Osteocyte (in vitro differentiated cells): ENCODE measurements at places on chromosomes 13 and 19. TPM values are rescaled to one million over a fixed set of nuclear protein-coding genes. Genes with fewer than 3 reads are reported as not detected.

Gene ZNF507
- 22.4 and 23.8 TPM in 2 replicates for total RNA-seq

Gene SPART
- 87.1 and 102 TPM in 2 replicates for total RNA-seq

Gene ZNF470
- 3.4 and 4.4 TPM in 2 replicates for total RNA-seq

Gene LINGO3
- total RNA-seq = 0.37 and 0.54 TPM in 2 replicates

Gene KATNAL1
- 29.3 and 30.0 TPM in 2 replicates for total RNA-seq

DNA sequence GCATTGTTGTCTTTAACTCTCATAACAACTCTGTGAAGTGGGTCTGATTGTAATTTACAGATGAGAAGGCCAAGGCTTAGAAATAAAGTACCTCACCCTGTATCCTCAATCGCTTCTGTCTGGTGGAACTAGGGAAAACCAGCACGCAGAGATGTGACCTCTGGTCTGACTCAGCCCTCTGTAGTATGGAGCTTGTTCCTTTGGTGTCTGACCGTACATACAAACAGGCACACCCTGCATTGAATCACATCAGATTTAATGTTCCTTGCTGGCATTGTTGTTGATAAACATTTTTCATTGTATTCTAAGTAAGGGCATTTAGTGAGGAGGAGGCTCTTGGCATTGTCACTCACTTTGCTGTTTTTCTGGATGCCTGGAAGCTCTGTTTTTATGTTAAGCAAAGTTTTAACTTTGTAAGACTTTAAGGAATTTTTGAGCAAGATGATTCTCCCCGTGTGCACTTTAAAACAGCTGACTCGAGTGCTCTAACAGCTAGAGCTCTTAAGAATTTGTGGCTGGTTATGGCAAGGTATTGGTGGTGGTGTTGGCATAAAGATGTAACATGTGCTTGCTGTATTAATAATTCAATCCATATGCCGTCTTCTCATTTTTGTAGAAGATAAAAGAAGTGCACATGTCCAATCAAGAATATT lies 89.0 kb upstream of the SPATA13 start:
- peaks cover 2% of the 10 kb centered on the region for H3K4me1 ChIP-seq
- no peaks in the 10 kb centered on the region for H3K36me3 ChIP-seq
- peaks cover 7% of the 10 kb centered on the region for H3K27me3 ChIP-seq
- no peak for DNase-seq
- no peak overlapping the region for H3K27ac ChIP-seq
- no peak overlapping the region for H3K4me3 ChIP-seq

DNA sequence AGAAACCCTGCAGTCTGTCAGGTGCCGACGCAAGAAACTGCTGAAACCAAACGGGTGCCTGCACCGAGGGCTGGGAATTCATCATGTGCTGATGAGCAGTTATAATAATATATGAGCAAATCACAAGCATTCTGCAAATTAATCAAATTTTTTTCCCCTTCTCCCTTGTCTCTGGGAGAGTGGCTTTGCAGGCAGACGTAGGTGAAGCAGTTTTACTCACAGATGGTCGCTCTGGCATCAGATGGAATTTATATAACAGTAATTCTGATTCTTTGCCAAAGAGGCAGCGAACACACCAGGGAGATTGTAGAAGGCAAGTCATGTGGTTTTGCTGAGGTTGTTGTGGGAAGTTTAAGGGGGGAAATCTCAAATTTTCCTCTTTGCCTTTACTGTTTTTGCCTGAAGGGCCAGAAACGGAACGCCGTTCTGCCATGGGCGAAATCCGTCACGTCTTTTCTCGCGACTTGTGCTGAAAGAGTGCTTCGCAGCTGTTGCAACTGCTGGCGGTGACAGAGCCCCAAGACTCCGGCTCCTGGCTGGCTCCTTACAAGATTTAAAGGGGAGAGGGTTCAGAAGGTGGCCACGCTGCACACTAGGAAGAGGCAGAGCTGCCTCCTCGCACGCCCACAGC lies 320.1 kb downstream of the ZNF536 start:
- H3K27me3 ChIP-seq = peaks cover 34% of the 10 kb centered on the region
- no peaks in the 10 kb centered on the region for H3K36me3 ChIP-seq
- no peak overlapping the region for H3K27ac ChIP-seq

- H3K27me3 ChIP-seq = no peaks in the 10 kb centered on the region
- H3K36me3 ChIP-seq = no peaks in the 10 kb centered on the region
- DNase-seq = peak; percentile 84
- no peak overlapping the region for H3K4me3 ChIP-seq
- no peak overlapping the region for H3K27ac ChIP-seq
Observed at GRCh38 chr19:14954071-14954655, 12.9 kb downstream of the OR7C2 start.

- H3K27me3 ChIP-seq = no peaks in the 10 kb centered on the region
- H3K4me1 ChIP-seq = peaks cover 12% of the 10 kb centered on the region
- DNase-seq = no peak
- peaks cover 69% of the 10 kb centered on the region for H3K36me3 ChIP-seq
Observed at GRCh38 chr19:56543776-56544175, 5.0 kb downstream of the ZFP28 start.

GRCh38 chr13:76440568-76440967 lies 445.6 kb downstream of the KCTD12 start:
- no peak for DNase-seq
- H3K4me1 ChIP-seq = no peaks in the 10 kb centered on the region
- no peak overlapping the region for H3K4me3 ChIP-seq
- H3K27me3 ChIP-seq = peaks cover 6% of the 10 kb centered on the region

DNA sequence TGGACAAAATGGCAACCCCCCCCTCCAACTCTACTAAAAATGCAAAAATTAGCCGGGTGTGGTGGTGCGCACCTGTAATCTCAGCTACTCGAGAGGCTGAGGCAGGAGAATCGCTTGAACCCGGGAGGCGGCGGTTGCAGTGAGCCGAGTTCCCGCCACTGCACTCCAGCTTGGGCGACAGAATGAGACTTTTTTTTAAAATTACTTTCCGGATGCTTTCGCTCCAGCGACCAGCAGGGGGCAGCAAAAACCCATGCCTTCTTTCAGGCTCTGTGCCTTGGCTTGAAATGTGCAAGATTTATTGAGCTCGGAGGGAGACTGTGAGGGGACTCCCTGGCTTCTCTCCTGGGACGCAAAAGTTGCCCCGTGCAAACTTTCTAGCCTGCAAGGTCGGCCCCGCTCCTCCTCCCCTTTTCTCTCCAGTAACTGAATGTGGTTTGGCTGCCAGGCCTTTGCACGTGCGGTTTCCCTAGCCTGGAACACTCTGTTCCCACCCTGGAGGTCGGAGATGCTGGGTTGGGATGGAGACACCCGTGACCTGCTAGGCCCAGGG lies 61.4 kb upstream of the NFIC start:
- no peaks in the 10 kb centered on the region for H3K36me3 ChIP-seq
- no peak overlapping the region for H3K4me3 ChIP-seq
- H3K4me1 ChIP-seq = no peaks in the 10 kb centered on the region
- peak; percentile 91 for DNase-seq
- peaks cover 16% of the 10 kb centered on the region for H3K27me3 ChIP-seq

DNA sequence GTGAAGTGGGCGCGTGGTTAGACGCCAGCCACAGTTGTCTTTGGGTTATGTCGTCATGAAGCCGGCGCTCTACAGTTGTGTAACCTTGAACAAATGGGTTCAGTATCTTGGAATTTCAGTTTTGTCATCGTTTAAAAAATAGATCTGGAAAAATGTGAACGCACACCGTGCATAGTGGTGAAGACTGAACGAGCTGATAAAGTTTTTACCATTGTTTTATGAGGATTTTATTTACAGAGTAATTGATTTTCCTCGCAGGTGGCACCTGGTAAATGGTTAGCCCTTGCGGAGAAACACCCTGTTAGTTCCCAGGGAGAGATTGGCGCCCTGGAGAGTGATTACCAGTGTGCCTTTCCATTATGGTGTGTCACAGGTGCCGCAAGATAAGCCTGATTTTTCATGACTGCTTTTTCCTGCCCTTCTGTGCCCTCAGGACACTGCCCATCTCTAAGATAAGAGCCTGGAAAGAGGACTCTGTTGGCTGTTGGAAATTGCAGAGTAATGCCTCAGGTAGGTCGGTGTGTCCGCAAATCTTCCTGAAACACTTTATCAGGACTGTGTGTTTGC lies 577 bp downstream of the ZNF181 start:
- peaks cover 20% of the 10 kb centered on the region for H3K4me1 ChIP-seq
- peak overlapping the region; percentile 98 for H3K27ac ChIP-seq
- no peaks in the 10 kb centered on the region for H3K27me3 ChIP-seq
- no peak for DNase-seq
- peak overlapping the region; percentile 92 for H3K4me3 ChIP-seq

DNA sequence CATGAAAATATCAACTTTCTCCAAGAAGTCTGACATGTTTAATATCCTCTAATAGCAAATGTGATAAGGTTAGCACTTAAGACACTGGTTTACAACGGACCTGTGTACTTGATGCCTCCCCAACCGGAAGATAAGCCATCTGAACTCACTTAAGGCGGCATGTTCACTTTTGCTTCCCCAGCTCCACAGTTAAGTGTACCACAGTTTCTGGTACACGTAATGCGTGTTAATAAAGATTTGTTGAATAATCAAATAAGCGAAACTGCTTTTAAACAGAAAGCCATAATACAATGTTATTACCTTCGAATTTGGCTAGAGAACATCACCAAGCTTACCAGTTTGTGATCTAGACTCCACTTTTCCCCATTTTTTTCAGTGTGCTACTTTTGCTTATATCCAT lies 1.4 kb upstream of the PAN3 start:
- DNase-seq = no peak
- no peaks in the 10 kb centered on the region for H3K27me3 ChIP-seq
- H3K4me3 ChIP-seq = peak overlapping the region; percentile 84
- H3K27ac ChIP-seq = peak overlapping the region; percentile 99
- H3K4me1 ChIP-seq = peaks cover 31% of the 10 kb centered on the region

GRCh38 chr19:46471811-46472543 lies 614 bp upstream of the PNMA8A start:
- H3K4me1 ChIP-seq = peaks cover 29% of the 10 kb centered on the region
- peak overlapping the region; percentile 55 for H3K4me3 ChIP-seq
- H3K27ac ChIP-seq = peak overlapping the region; percentile 7
- no peaks in the 10 kb centered on the region for H3K27me3 ChIP-seq

- no peak overlapping the region for H3K4me3 ChIP-seq
- H3K27ac ChIP-seq = no peak overlapping the region
- H3K4me1 ChIP-seq = no peaks in the 10 kb centered on the region
- no peaks in the 10 kb centered on the region for H3K36me3 ChIP-seq
- H3K27me3 ChIP-seq = no peaks in the 10 kb centered on the region
Observed at GRCh38 chr13:70043685-70044084, 63.9 kb upstream of the ATXN8OS start.

DNA sequence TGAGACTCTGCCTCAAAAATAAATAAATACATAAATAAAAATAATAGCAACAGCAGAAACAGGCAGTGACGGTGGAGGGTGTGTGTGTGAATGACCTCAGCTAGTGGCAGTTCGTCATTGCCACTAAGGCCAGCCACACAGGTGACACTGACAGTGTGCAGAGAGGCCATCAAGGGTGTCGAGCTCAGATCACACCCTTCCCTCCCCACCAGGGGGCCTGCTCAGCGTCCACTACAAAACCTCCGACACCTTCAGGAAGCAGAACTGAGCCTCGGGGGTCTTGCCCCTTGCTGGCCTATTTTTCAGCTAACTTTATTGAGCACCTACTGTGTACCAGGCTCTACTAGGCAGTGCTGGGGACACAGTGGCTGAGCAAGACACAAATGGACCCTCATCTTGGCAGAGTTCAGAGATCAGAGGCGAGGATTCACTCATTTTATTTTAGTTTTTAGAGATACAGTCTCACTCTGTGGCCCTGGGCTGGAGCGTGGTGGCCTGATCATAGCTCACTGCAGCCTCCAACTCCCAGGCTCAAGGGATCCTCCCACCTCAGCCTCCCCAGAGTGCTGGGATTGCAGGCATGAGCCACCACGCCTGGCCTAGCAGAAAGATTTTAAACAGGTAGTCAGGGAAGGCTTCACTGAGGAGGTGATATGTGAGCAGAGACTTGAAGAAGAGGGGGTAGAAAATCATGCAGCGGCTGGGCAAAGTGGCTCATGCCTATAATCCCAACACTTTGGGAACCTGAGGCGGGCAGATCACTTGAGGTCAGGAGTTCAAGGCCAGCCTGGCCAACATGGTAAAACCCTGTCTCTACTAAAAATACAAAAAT lies 30.3 kb upstream of the SEMA6B start:
- H3K36me3 ChIP-seq = no peaks in the 10 kb centered on the region
- H3K4me1 ChIP-seq = peaks cover 2% of the 10 kb centered on the region
- no peak for DNase-seq
